ENCODE measurements at places on chromosomes 5 and 9.

DNA sequence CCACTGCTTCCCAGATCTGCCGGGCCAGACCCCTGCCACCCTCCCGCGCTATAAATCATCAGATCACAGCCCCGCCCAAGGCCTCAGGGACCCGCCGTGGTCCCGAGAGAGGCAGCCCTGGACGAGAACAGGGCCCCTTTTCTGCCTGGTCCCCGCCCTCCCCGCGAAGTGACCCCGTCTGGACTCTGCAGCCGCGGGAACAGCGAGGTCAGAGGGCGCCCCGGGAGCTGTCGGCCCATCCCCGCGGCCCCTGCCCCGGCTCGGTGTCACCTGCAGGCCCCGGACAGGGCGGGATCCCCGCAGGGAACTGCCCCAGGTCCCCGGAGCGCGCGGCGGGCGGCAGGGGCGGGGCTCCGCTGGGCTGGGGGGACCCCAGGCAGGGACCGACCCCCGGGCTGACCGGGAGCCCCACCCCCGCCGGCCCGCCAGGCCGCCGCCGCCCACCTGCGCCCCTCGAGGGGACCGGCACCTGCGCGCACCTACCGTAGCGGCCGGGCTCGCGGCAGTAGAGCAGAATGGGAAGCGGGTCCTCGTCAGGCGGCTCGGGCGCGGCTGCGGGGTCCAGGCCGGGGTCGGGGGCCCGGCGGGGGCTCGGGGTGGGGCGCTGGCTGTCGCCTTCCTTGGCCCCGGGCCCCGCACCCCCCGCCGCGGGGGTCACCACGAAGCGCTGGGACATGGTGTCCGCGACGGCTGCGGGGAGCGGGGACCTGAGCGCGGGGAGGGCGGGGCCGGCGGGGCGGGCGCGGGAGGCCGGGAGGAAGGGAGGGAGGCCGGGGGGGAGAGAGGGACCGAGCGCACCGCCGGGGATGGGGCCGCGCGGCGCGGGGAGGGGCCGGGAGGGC, 43.5 kb upstream of the SLC12A7 start:
- DNase-seq, result no peak

- DNase-seq, result peak; percentile 61
Observed at GRCh38 chr9:87115785-87116184, 168.5 kb upstream of the GAS1 start.

DNA sequence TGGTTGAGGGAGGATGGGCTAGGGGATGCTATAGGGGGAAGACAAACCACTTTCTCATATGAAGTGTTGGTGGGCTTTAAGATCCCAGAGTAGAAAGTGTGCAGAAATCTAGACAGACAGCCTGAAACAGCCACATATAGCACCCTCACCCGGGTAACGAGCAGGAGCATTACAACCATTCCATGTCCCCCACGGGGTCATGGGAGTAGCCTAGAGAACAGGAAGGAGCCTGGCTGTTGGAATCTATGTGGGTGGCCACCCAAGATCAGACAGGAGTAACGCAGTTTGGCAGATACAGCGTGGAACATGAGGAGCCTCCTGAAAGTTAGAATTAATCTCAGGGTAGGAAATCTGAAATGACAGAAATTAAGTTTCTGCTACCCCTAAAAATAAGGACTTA, 146.1 kb upstream of the RAI14 start:
- DNase-seq, result no peak

DNA sequence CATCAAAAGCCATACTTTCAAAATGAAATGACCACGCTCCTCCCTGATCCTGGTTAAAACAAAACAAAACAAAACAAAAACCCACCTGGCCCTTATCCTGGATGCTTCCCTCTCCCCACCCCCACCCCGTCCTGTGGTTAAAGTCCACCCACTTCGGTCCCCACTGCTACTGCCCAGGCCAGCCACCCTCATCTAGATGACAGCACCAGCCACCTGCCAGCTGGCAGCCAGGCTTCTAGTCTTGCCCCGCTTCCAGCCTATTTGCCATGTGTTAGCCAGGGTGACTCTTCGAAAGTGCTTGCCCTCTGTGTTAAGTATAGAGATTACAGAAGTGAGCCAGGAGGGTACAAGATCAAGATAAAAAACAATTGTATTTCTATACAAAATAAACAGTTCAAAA, 27.5 kb upstream of the NCS1 start:
- DNase-seq, result no peak

DNA sequence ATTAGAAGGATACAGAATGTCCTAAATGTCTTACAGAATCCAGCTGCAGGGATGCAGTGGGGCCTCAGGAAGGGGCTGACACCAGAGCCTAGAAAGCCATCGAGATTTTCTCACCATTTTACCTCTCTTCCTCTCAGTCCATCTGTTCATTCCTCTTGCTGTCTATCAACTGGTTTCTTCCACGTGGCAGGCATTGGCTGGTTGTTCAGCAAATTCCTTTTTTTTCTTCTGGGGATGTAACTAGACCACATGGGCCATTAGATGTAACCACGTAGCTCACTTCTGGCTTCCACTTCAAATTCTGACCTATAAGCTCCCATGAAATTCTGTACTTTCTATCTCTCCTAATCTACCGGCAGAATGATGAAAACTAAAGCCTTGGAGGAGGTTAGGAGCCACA, 93.6 kb upstream of the MTAP start:
- DNase-seq, result no peak

GRCh38 chr9:1087120-1087881, 37.1 kb downstream of the DMRT2 start:
- no peak for DNase-seq

DNA sequence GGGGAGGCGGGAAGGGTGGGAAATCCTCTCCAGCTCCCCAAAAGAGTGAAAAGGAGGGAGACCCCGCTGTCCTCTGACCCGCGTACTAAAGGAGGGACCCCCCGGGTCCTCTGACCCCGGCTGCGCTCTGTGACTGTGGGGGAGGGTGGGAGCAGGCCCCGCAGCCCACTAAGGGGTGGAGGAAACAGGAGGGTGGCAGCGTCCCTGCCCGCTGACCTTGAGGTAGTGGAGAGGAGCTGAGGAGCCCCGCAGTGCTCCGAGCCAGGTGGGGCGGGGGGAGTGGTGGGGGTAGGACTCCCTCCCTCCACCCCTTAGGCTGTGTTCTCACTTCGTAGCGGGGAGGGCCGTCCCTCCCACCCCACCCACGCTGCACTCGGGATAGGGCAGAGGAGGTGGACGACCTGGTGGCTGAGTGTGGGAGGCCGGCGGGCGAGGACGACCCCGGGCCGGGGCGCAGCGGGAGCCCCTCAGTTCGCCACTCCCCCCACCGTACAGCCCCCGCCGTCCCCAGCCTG, 449 bp upstream of the ADCY2 start:
- DNase-seq, result peak; percentile 50

DNA sequence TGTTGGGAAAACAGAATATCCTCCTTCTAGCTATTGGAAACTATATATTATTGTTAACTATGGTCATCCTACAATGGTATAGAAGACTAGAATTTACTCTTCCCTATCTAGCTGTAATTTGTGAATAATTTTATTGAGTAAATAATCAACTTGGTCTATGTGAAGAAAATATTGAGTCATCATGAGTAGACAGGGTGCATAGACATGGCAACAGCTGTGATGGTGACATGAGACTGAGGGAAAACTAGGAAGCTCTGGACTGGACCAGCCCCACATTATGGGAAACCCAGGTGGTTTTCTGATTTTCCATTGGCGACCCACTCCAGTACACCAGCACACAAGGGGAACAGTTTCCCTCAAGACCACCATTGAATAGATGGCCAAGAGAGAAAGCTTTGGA, 95.0 kb downstream of the APBA1 start:
- DNase-seq, result no peak

- peak; percentile 86 for DNase-seq
Observed at GRCh38 chr9:90872835-90873294, 71.2 kb downstream of the SYK start.

- peak; percentile 10 for DNase-seq
Observed at GRCh38 chr9:22622815-22623214, 176.2 kb downstream of the DMRTA1 start.
